ENCODE measurements at places on chromosomes 4 and X.

- DNase-seq, result no peak
Observed at GRCh38 chrX:68431836-68432235, 1.5 kb downstream of the OPHN1 start.

GRCh38 chrX:4572691-4573090 lies 859.2 kb upstream of the PRKX start:
- DNase-seq, result no peak

DNA sequence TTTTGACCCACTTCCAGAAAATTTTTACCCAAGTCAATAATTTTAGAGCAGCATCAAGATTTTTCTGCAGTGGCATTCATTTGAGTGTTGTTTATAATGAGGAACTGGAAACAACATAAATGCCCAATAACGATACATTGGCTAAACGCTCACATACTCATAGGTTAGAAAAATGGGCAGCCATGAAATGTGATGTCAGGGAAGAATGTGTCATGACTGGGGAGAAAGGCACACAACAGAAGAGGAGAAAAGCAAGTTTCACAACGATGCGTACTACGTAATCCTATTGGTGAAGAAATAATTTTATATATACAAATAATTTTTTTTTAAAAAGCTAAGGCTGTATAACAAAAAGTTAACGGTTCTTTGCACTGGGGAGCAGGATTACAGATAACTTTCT lies 33.6 kb upstream of the MAP3K15 start:
- DNase-seq, result no peak

DNA sequence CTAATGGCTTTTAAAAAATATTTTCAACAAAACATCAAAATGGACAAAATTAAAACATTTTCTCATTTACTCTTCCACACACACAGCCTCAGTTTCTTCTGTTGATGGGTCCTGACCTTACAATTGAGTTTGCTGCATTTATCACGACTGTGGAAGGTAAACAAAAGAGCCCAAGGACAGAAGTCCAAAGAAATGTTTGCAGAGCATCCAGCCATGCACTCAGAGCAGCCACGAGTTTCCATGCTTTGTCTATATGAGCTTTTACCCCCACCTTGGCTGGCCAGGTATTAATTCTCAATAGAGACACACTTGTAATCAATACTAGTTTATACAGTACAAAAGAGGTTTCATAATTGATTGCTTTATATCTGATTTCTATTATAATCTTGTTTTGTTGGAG lies 85.0 kb upstream of the WDFY3 start:
- no peak for DNase-seq

DNA sequence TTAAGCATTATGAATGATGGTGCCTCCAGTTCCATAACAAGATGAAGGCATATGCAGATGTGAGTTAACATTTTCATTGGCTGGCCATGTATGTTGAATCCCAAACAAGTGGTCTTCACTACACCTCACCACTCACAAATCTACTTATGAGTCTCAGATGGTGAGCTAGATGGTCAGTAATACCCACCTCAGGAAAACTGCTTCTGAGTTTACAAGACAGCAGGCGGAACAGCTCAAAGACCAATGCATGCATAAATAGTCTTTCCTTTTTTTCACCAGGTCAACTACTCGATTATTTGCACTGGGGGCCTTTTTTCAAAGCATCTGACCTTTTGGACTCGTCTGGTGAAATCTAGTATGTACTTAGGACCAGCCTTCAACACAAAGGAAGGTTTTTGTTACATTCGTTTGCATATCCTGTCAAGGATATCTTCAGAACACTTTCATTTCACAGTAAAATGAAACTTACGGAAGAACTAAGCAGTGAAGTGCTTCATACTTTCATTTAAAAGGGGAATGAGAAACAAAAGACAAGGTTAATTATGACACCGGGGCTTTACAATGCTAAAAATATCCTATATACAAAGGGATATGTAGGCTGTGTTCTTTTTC lies 23.1 kb upstream of the TLR7 start:
- DNase-seq, result no peak

GRCh38 chrX:133859860-133860259 lies 125.5 kb downstream of the GPC3 start:
- peak; percentile 19 for DNase-seq
